ENCODE measurements at places on chromosomes 12 and 14.

DNA sequence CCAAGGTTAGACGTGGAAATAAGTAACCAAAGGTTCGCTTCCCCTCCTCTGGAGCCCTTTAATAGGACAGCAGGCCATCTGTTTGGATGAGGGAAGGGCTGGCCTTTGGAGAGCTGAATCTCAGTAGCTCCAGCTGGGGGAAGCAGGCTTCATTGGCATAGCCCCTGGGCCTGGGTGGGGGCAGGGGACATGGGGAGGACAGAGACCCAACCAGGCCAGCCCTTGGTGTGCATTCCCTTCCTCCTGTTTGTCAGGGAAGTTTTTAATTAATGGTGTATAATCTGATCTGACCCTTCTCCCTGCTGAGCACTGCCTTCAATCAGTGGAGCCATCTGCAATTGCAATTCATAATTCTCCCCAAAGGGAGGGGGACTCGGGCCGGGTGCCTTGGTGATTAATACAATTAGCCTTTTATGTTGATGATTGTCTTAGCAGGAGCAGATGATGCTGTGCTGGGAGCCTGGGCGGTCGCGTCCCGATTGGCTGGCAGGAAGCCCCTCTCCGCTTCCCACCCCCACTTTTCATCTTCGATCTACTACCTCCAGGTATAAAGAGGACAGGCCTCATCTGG lies 6.4 kb downstream of the AQP6 start:
- DNase-seq: no peak

GRCh38 chr12:30796313-30796780 lies 41.6 kb upstream of the CAPRIN2 start:
- DNase-seq: no peak

DNA sequence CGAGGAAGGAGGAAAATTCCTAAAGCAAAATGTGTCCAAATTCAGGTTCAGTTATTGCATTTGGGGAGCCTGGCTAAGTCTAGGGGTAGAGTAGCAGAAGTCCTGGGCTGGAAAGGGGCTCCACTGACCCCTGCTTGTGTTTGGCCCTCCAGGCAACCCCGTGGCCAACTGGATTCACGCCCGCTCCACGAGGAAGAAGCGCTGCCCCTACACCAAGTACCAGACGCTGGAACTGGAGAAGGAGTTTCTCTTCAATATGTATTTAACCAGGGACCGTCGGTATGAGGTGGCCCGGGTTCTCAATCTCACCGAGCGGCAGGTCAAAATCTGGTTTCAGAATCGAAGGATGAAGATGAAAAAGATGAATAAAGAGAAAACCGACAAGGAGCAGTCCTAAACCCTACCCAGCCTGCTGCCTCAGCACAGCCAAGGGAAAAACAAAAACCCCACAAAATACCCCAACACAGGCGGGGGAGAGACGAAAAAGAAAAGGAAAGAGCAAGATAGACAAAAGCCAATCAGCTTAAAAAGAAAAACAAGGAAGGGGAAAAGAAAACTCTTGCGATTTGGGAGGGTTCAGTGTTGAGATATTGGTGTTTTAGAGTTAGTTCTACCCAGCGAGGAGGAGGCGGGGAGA lies 2.4 kb downstream of the HOXC9 start:
- DNase-seq: no peak

GRCh38 chr14:33349871-33350270 lies 411.2 kb downstream of the NPAS3 start:
- peak; percentile 74 for DNase-seq

- DNase-seq: no peak
Measured at GRCh38 chr12:128815779-128816642, 7.7 kb downstream of the SLC15A4 start.

DNA sequence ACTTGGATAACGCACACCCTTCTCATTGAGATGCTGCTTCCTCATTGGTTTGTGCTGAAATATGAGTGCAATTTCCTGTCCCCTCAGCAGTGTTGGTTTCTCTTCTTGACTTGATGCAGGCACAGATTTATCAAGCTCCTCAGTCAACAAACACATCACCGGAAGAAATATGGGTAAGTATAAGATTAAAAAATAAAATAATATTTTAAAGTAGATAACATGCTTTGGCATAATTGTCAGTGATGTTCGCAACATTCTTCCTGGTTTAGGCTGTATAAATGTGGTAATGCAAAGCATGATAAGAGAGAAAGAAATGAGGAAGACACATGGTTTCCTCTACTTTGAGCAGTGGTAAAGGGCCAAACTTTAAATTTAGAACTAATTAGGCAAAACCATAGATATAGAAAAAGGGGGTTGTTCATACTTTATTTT lies at the start of gene GPR65:
GPR65 (plus strand) TSS at position 86 of the 432 bp plus-strand sequence. CDS start 5,713 bp downstream, outside the sequence.
- no peak for DNase-seq

DNA sequence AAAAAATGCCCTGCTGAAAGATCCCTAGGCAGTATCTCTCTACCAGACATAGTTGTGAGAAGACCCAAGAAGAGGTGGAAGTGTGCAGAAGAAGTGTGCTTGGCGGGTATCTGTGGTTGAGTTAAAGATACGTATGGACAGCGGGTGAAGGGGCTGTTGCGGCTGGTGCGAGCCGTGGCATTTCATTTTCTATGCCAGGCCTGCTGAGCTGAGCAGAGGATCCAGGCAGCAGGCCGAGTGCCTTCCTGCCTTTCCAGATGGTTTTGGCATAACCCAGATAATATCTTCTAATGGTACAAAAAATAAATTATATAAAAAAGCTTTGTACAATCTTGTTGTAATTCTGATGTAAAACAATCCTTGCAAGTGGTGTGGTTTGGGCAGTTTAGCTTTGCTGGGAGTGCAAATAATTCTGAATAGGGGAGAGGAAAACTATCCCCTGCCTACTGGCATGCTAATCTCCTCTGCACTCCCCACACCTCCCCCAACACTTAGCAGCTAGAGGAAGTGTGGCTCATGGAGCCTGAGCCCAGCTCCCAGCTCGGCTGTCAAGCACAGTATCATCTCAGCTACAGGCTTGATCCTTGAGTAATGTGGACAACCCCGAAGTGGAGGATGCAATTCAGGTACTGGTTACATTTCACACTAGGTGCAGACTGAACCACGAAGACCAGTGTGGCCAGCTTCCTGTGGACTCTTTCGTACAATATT lies 168.9 kb downstream of the VRK1 start:
- no peak for DNase-seq

- no peak for DNase-seq
Measured at GRCh38 chr12:5720381-5721005, 224.6 kb downstream of the ANO2 start.

DNA sequence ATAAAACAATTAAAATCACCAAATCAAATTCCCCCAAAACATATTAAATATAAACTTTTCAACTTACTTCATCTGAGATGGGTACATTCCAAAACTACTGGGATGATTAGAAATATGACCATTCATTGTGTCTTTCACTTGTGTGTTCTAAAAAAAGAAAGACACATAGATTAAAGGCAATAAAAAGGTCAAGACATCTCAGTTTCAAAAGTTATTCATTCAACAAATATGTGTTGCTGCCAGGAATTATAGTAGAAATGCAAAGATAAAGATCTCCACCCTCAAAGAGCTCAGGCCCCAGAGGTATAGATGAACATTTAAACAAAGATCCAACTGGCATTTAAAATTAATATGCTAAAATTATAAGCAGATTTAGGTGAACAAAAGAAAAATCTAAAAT lies 106.4 kb downstream of the EPS8 start:
- no peak for DNase-seq

DNA sequence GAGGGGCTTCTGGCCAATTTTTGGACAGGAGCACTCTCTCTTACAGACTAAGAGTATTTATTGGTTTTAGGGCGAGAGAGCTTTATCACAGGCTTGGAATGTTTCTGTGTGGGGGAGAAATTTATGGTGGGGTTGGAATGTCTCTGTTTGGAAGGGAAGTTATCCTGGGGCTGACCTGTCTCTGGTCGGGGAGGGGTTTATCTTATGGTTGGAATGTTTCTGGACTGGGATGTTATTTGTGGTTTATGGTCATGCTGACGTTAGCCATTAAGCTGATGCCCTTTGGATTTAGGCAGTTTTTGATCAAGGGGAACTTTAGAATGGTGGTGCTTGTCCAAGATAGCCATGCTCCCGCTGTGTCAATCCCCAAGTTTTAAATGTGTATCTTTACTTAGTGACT lies 614.8 kb downstream of the DIO2 start:
- no peak for DNase-seq

DNA sequence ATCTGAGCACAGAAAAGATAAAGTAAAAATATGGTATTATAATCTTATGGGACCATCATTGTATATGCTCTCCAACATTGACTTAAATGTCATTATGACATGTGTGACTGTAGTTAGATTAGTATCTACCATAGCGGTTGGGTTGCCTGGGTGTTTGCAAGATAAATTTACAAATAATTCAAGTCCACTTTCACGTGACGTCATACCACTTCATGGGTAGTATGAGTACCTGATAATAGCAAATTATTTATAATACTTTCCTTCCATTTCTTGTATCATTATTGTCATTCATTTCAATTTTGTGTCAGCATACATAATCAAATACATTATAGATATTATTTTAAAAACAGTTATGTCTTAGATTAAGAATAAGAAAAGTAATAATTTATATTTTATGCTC lies 20.2 kb downstream of the SLCO1B1 start:
- no peak for DNase-seq

DNA sequence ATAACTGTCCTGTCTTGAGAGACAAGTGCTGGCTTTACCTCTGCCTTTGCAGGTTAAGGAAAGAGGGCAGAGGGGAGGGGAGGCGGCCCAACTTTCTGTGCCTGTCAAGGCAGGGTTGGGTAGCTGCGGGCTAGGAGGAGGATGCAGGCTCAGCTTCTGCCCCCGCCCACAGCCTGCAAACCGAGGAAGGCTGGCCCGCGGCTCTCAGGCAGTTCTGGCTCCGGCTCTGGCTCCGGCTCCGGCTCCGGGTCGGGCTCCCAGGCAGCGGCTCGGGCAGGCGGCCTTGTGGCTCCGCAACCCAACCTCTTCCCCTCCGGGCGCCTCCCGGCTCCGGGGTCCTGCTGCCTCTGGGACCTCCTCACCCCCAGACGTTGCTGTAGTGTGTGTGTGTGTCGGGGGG lies 92.9 kb downstream of the TMEM30B start:
- no peak for DNase-seq

DNA sequence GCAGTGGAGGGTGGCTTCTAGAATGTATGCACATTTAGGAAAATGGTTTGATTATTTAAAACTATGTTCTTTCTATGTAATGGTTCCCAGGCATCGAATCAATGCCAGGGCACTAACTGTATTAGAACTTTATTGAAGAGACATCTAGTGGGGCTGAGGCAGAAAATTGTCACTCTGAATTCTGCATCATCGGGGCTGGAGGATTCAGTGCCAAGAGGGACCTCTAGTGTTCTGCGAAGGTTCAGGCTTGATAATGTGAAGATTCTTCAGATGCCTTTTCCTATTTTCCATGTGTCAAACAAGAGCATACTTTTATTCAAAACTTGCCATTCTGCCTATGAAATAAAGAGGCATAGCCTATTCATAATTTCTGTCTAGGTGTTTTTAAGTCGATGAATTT lies 146.3 kb downstream of the CAND1 start:
- peak; percentile 20 for DNase-seq

- no peak for DNase-seq
Measured at GRCh38 chr14:101634850-101635748, 73.8 kb downstream of the DIO3 start.

DNA sequence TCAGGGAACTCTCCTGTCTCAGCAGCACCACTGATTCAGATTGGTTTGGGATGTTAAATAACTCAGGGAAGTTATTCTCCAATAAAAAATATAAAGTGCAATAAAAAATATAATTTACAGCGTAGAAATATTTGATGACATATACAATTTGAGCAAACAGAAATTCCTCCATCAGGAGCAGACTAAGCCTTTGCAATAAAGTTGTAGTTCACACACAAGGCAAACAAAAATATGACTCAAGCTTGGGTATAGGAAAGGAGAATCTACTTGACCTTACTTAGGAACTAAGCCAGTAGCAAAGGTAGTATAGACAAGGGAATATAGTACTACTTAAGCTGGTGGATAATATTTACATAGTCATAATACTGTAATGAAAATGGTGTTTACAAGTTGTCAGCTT lies 264.1 kb downstream of the KIF21A start:
- DNase-seq: no peak

- no peak for DNase-seq
Measured at GRCh38 chr12:53972152-53972702, 699 bp upstream of the HOXC11 start.

DNA sequence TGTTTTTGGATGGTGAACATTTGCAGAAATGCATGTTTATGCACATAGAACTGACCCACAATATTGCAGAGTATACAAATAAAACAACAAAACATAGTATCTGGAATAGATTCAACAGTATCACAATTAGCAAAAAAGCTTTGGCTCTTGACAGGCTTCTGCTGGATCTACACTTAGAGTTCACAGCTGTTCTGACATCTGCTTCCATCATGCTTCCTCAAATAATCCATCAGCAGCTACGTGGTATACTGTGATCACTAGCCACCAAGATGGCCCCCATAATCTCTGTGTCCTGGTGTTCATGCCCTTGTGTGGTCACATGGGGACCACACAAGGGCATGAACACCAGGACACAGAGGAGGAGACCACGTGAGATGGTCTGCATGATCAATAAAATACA lies 166.6 kb upstream of the CCDC198 start:
- DNase-seq: no peak

DNA sequence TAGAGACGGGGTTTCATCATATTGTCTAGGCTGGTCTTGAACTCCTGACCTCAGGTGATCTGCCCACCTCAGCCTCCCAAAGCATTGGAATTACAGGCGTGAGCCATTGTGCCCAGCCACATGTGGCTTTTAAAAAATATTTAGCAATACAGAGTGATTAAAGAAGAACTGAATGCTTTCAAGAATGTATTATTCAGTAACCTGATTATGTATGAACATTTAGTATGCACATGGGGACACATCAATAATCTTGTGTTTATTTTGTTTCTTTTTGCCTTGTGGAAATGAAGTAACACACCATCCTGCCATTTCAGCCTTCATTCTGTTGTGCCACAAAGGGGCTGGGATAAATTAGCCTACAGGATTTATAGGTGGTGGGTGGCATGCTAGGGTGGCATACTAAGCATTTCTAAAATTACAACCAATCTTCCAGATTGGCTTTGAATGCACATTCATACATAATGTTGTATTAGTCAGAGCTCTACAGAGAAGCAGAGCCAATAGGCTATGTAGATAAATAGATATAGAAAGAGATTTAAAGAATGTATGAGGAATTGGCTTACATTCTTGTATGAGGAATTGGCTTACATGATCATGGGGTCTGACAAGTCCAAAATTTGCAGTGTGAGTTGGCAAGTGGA lies 25.5 kb upstream of the TXNRD1 start:
- DNase-seq: no peak

All from NCI-H748 treated with DMSO at 0.1 percent for 48 hours (cell line).